ENCODE measurements at places on chromosomes 2 and 18.

GRCh38 chr18:35705988-35706387, 124.4 kb downstream of the GALNT1 start:
- peak; percentile 15 for DNase-seq

- no peak for DNase-seq
Observed at GRCh38 chr2:234952270-234953115, 676 bp downstream of the SH3BP4 start.

DNA sequence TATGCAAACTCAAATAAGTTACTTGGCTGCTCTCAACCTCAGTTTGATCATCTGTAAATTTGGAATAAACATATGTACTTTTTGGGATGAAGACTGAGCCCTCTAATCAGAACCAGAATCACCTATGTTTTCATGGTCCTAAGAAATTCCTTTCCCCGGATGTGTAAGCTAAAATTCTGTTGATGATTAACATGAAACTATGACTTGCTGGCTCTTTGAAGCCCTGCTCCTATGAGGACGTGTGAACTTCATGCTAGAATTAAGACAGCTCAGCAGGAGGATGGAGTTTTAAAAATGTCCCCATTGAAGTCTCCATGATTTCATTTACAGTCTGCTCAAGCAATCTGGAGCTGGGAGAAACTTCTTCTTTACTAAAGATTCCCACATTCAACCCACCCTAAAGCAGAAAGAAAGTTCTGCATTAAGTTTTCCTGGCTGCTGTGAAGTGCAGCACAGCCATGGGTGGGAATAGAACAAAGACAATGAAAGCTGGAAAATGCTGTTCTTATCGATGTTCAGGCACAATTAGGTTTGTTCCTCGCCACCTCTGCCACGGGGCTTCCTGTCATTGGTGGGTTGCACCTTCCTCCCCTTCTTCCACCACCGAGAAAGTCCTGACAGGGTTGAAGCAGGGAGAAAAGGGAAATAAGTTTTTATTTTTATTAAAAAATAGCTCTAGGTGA, 50.9 kb downstream of the ADCYAP1 start:
- DNase-seq = peak; percentile 15

GRCh38 chr2:221350616-221351015, 221.5 kb downstream of the EPHA4 start:
- DNase-seq = no peak

GRCh38 chr2:34656632-34657031, 1057.5 kb upstream of the FAM98A start:
- DNase-seq = no peak

DNA sequence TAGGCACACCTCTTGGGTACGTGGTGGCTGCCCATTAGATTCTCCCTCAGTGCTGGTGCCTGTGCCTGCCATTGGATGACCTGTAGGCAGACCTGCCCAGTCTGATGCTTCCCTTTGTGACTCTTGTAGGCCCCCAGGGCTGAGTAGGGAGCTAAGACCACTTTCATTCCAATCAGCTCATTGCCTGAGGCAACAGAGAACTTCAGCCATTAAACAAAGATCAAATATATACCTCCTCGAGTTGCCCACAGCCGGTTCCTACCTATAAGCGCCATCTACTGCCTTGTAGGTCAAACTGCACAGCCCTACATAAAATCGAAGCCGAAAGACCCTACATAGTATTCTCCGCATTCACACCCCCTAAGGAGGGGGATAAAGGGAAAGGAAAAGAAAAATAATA, 184.6 kb downstream of the ETAA1 start:
- no peak for DNase-seq

DNA sequence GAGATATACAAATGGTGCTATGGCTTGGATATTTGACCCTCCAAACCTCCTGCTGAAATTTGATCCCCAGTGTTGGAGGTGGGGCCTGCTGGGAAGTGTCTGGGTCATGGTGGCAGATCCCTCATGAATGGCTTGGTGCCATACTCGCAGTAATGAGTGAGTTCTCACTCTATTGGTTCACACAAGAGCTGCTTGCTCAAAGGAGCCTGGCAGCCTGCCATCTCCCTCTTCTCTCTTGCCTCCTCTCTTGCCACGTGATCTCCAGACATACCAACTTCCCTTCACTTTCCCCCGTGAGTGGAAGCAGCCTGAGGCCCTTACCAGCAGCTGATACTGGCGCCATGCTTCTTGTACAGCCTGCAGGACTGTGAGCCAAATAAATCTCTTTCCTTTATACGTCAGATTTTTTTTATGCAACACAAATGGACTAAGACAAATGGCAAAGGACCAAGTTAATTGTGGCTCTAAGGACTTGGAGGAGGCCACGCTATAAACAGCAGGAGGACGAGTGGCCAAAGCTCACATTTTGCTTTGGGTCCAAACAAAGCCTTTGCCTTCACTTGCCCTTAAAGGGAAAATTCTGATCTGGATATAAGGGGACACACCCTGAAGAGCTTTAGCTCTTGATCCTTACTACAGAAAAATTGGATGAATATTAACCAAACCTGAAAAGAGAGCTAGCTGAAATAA, 214.7 kb downstream of the SS18 start:
- DNase-seq = no peak

- no peak for DNase-seq
Observed at GRCh38 chr2:109209412-109209811, 80.4 kb downstream of the SH3RF3 start.

- DNase-seq = no peak
Observed at GRCh38 chr18:51235009-51235789, 37.7 kb upstream of the MEX3C start.

DNA sequence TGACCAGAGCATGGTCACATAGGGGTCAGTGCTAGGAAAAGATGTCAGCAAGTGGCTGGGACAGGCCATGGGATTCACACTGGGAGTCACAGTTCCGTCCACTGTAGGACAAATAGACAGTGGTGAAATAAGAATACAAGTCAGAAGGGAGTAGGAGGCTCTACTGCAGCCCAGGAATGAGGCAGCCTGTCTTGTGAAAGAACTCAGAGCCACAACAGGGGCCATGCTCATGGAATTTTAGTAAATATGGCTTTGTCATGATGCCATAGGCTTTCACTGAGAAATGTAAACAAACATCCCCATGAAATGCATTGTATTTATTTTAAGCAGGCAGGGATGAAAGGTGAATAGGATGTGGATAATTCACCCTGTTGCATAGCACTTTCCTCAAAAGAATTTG, 504.3 kb downstream of the SOX11 start:
- DNase-seq = no peak

- no peak for DNase-seq
Observed at GRCh38 chr2:24831221-24832072, 38.2 kb downstream of the CENPO start.

GRCh38 chr2:85666435-85667316, 1.3 kb downstream of the SFTPB start:
- DNase-seq = no peak

DNA sequence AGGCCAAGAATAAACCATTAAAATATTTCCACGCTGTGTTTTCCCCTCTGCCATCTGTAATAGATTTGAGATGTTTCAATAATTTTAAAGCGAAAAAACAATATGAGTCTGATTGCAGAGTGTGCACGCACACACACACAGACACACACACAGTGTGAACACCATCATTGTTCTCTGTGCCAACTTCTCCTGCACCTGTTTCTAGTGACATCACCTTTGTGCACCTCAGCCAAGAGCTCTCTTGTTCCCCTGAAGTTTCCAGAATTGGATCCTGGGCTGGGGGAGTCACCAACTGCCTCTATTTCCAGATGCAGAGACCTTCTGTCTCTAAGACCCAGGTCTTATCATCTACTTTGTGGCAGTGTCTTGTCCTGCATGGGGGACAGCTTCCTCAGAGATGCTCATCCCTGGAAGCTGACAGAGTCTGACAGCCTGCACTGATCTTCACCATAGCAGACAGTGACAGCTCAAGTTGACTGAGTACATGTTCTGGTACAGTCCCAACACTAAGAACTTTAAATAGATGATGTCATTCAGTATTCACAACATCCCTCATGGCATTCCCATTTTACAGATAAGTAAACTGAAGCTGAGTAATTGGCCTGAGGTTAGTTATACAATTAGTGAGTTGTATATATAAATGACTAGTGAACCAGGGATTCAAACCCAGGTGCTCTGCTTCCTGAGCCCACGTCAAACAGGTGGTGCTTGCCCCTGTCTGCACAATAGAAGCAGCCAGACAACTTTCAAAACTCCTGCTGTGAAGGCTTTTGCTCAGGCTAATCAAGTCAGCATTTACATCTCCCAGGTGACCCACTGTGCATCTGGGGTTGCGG, 39.4 kb downstream of the ACOXL start:
- no peak for DNase-seq

DNA sequence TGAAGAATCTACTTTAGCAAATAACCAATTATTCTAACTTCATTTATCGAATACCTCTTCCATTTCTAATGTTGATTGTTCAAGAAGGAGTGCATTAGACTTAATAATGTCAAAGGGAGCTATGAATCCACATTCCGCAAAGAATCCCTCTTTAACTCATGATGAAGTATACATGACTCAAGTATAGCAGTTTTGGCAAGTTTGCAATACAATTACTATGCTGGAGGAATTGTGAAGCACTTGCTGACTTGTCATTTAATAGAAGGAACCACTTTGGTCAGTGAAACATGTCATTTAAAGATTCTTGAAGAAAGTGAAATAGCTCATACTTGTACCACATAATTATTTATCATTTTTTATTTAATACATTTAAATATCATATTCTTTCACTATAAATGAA, 125.1 kb downstream of the SLC39A10 start:
- no peak for DNase-seq

- no peak for DNase-seq
Observed at GRCh38 chr2:6685447-6685846, 180.3 kb downstream of the CMPK2 start.

GRCh38 chr2:240791221-240791800, 28.7 kb downstream of the KIF1A start:
- DNase-seq = no peak

DNA sequence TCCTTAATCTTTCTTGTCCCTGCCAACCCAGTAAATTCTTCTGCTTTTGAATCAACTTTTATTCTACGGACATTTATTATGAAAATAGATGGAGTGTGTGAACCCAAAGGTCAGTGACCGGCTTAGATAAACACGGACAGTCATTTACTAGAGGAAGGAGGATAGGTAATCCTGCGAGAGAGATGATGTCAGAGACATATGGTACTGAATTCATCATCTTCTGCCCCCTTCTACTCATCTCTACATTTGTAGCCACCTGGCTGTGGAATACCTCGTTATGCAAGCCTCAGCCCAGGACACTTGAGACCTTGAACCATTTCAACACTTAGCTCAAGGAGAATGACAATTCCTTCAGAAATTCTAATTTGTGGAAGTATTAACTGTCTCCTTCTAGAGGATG, 443.6 kb downstream of the TDRD15 start:
- no peak for DNase-seq

DNA sequence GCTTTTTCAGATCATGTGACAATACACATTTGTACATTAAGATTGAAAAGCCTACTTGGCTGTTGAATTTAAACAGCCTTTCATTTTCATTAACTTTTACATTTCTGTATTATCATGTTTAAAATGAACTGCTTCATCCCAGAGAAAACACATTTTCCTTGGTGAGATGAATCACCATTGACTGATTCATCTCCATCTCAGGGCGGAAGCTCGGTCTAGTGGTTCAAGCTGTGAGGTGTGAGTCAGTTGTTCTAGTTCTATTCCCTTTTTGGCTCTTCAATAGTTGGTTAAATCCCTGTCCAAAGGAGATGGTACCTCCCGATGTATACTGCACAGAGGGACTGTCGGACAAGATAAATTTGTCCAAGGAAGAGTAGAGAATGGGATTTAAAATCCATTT, 189.7 kb downstream of the ADCYAP1 start:
- DNase-seq = no peak

- DNase-seq = no peak
Observed at GRCh38 chr2:2887772-2888387, 489.7 kb downstream of the EIPR1 start.

DNA sequence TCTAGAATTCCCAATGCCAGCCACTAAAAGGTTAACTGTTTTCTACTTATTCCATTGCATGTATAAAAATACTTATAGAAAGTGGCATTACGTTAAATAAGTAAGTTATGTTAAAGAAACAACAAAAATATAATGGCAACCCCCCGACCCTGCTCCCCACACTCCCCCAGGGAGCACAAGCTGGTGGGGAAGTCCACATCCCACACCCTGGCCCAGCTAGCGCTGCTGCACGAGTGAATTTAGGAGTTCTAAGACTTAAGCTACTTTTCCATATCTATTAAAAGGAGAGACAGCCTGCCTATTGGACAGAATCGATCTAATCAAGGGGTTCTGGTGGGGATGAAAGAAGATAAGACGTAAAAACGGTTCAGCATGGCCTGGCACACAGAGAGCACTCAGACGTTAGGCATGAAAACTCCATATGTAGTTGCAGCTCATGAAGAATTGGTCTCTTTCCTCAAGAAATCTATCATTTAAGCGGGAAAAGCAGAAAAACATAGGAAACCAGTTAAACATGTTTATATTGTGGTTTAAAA, 16.6 kb downstream of the HJURP start:
- no peak for DNase-seq

DNA sequence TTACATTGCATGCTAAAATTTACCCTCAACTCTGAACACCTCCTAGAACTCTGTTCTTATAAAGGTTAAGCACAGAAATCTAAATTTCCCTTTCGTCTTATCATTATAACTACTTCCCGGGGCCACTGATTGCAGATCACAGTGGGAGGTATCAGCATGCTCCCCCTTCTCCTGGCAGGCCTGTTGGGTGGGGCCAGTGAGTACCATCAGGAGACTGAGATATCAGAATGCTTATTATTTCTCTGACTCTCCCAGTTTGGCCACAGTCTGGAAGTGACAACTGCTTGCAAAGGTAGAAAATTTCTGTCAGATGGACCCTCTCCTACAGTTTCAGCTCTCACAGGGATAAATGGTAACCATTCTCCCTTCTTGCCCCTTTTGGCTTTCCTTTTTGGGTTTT, 62.6 kb downstream of the DSEL start:
- DNase-seq = no peak

GRCh38 chr18:65623676-65624075, 127.1 kb upstream of the CDH7 start:
- DNase-seq = no peak

GRCh38 chr2:109247340-109247739, 118.3 kb downstream of the SH3RF3 start:
- DNase-seq = no peak

GRCh38 chr2:99988599-99988998, 153.8 kb downstream of the AFF3 start:
- no peak for DNase-seq

DNA sequence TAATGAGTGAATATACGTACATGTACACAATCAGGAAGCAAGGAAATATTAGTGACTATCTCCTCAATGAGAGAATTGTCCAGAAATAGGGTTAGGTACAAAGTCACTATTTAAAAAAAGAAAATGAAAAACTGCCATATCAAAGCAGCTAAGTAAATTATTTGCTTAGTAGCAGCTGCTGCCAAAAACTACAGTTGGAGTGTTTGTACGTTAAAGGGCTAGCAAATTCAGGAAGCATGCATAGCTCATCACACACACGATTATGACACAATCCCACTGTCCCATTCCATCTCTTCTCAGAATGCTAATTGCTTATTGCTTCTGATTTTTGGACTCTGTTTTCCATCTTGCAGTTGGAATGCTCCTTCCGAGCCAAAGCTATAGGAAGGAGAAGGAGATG, 2012.5 kb upstream of the LRRTM1 start:
- DNase-seq = no peak

- DNase-seq = no peak
Observed at GRCh38 chr2:168632709-168633121, 169.7 kb upstream of the NOSTRIN start.

GRCh38 chr2:134123332-134123731, 130.5 kb upstream of the MGAT5 start:
- no peak for DNase-seq
